ENCODE measurements at places on chromosomes 7 and 10.

GRCh38 chr7:47100817-47101435 lies 481.0 kb downstream of the TNS3 start:
- DNase-seq = peak; percentile 57

DNA sequence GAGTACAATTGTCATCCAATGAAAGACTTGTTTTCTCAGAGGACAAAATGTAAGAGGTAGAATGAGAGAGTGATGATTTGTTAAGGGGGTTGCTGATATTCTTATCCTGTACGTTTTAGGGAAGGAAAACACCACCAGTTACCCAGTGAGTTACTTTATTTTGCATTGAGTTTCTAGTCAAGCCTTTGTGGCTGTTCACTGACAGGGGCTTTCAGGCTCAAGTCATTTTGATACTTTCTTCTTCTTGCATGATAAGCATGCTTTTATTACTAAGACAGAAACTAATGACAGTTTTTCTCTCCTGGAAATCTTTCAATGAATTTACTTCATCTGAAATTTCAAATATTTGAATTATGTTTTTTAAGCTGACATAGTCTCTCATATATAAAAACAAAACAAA lies 710.2 kb upstream of the POM121L12 start:
- DNase-seq = no peak

- DNase-seq = no peak
These were observed 42.6 kb upstream of the ZNRF2 start for GRCh38 chr7:30241767-30242166.

GRCh38 chr10:43845121-43845520 lies 196.4 kb upstream of the ZNF32 start:
- DNase-seq = no peak

DNA sequence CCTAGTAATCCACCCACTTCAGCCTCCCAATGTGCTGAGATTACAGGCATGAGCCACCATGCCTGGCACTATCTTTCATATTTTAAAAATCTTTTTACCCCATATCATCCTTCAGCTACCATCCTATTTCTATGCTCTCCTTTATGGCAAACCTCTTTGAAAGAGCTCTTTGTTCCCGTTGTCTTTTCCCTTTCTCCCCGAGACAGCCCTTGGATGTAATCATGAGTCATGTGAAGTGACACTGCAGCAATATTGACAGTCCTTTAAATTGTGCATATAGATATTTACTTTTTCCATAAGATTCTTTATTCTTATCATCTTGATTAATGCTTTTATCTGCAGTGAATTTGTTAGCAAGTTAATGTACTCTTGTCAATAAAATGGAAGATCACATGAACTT lies 286.6 kb downstream of the ANKRD7 start:
- no peak for DNase-seq

All from AG08396 (cell line).